Esophagus squamous epithelium (tissue), 5 donors: ENCODE measurements at places on chromosomes 7 and 10.
A peak's percentile ranks its signal among the peaks of the same experiment; 100 is the strongest.

DNA sequence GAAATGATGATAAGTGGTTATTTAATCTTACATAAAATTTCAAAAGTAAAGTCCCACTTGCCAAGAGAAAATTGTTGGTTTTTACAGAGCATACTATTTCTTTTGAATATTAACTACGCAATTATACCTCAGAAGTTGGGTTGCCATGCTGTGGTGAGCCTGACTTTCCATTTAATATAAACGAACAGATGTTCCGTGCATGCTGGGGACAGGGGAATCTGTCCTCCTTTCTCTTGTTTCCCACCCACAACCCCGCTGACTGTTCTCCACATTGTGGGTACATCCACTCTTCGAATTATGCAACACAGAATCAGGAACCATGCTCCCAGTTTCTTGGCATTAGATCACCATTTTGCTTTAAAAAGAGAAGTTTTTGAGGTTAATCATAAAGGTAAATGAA lies 29.2 kb upstream of the RTKN2 start:
- H3K36me3 ChIP-seq: no peaks in the 10 kb centered on the region
- H3K4me1 ChIP-seq: no peaks in the 10 kb centered on the region
- no peak overlapping the region for H3K27ac ChIP-seq
- no peaks in the 10 kb centered on the region for H3K27me3 ChIP-seq

DNA sequence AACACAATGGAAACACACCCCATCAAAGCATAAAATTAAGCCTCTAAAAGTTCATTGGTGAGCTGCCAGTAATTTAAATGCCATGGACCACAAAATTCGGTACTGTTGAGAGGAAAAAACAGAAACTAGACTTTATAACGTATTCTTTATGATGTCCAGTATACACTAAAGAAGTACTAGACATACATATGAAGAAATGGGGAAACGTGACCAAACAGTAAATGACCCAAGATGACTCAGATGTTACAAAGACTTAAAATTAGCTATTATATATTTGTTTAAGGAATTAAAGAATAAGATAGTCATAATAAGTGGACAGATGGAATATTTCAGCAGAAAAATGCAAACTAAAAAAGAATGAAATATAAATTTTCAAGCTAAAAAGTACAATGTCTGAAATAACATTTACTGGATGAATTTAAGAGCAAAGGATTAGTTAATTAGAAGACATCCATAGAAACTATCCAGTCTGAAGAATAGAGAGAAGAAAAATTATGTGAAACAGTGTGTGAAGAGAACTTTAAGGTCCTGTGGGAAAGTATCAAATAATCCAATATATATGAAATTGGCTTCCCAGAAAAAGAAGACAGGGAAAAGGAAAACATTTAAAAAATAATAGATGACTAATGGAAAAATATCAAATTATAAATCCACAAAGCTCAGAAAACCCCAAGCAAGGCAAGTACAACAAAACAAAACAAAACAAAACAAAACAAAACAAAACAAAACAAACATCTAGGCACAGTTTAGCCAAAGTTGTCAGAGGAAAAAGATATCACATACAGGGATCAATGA lies 69.4 kb downstream of the SAMD9 start:
- H3K27me3 ChIP-seq: no peaks in the 10 kb centered on the region
- H3K27ac ChIP-seq: no peak overlapping the region
- DNase-seq: no peak
- H3K4me1 ChIP-seq: peaks cover 4% of the 10 kb centered on the region

GRCh38 chr7:133331861-133332260 lies 79.0 kb downstream of the EXOC4 start:
- H3K4me1 ChIP-seq: no peaks in the 10 kb centered on the region
- no peak for DNase-seq
- H3K27me3 ChIP-seq: no peaks in the 10 kb centered on the region
- H3K36me3 ChIP-seq: no peaks in the 10 kb centered on the region
- H3K27ac ChIP-seq: no peak overlapping the region

DNA sequence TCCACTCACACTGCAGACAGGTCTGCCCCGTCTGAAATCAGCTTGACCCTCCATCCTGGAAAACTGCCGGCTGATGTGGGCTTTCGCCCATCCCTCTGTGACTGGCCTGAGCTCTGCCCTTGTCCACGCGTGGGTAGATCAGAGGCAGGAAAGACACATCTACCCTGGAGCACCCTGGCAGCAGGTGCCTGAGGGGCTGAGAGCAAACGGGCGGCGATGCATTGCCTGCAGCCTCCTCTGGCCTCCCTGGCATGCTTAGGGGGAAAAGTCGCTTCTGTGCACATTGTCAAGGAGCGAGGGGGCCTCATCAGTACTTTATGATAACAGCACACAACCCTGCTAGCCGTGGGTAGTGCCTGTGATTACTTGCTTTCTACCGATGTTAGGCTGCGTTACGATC lies 109.4 kb downstream of the ADARB2 start:
- no peak overlapping the region for H3K27ac ChIP-seq
- no peaks in the 10 kb centered on the region for H3K4me1 ChIP-seq
- no peaks in the 10 kb centered on the region for H3K36me3 ChIP-seq
- H3K27me3 ChIP-seq: no peaks in the 10 kb centered on the region
- no peak for DNase-seq

DNA sequence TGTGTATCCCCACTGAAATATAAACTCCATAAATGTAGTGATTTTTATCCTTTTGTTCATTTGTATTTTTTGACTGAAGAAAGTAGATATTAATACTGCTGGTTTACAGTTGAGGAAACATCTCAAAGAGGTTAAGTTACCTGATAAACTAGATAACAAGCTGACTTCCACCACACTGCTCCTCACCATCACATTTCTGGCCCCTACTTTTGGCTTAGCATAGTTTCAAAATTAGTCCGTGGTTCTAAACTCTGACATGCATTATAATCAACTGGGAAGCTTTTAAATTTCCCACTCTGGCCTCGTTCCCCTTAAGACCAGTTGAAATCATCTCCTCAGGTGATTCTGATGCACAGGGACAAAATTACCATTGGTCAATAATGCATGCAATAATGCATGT lies 43.5 kb downstream of the ANKIB1 start:
- peaks cover 7% of the 10 kb centered on the region for H3K4me1 ChIP-seq
- no peak overlapping the region for H3K27ac ChIP-seq
- no peak for DNase-seq
- no peaks in the 10 kb centered on the region for H3K36me3 ChIP-seq

GRCh38 chr10:59517341-59517899 lies 155.1 kb upstream of the FAM13C start:
- no peaks in the 10 kb centered on the region for H3K4me1 ChIP-seq
- no peak overlapping the region for H3K4me3 ChIP-seq

GRCh38 chr7:36070230-36070629 lies 82.8 kb upstream of the EEPD1 start:
- H3K27me3 ChIP-seq: no peaks in the 10 kb centered on the region
- no peak for DNase-seq
- H3K4me1 ChIP-seq: peaks cover 8% of the 10 kb centered on the region
- no peak overlapping the region for H3K4me3 ChIP-seq

DNA sequence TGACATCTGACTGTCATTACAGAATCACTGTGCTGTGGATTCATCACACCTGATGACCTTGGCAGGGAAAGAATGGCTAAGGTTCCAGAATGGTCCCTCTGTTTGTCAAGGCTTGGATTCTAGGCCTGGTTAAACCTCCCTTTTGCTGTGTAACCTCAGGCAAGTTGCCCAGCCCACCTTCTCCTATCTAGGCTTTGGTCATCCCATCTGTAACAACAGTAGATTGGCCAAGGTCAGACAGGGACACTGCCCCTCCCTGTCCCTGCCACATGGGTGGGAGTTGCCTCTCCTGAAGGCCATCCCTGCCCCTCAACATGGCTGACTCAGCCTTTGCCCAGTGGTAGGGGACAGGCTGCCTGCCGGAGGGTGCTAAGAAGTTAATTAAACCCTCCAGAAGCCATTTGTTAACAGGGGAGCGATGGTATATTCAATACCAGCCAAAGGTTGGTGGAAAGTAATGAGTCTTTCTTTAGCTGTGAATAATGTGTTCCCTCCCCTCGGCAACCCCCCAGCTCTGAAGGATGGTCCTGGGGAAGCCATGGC lies 149.8 kb upstream of the PCBD1 start:
- no peak overlapping the region for H3K4me3 ChIP-seq
- H3K36me3 ChIP-seq: no peaks in the 10 kb centered on the region
- no peaks in the 10 kb centered on the region for H3K27me3 ChIP-seq
- H3K27ac ChIP-seq: no peak overlapping the region

- no peak overlapping the region for H3K4me3 ChIP-seq
- H3K4me1 ChIP-seq: peaks cover 29% of the 10 kb centered on the region
- H3K27ac ChIP-seq: no peak overlapping the region
- H3K36me3 ChIP-seq: no peaks in the 10 kb centered on the region
Measured at GRCh38 chr7:128904381-128905197, 5.9 kb downstream of the KCP start.

DNA sequence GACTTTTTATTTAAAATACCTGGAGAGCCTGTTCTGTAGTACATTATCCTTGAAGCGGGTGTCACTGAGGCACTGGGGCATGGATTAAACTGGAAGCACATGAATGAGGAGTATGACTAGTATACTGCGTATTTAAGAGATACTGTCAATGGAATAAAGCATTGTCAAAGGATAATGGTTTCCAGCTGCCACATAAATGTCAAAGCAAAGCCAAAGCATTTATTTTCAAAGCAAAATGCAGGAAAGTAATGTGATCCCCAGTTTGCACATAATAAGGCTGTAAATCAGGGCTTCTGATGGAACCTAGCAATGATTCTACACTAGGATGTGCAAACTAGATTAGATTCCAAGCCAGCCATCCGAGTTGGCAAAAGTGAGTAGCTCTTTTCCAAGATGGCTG lies 240.1 kb downstream of the POU6F2 start:
- H3K27me3 ChIP-seq: no peaks in the 10 kb centered on the region
- H3K36me3 ChIP-seq: no peaks in the 10 kb centered on the region
- no peak for DNase-seq
- H3K4me3 ChIP-seq: no peak overlapping the region
- H3K4me1 ChIP-seq: no peaks in the 10 kb centered on the region
- H3K27ac ChIP-seq: no peak overlapping the region

- no peak overlapping the region for H3K27ac ChIP-seq
- H3K4me3 ChIP-seq: no peak overlapping the region
- no peaks in the 10 kb centered on the region for H3K36me3 ChIP-seq
- peaks cover 9% of the 10 kb centered on the region for H3K4me1 ChIP-seq
Measured at GRCh38 chr10:44862006-44862751, 49.0 kb upstream of the TMEM72 start.

DNA sequence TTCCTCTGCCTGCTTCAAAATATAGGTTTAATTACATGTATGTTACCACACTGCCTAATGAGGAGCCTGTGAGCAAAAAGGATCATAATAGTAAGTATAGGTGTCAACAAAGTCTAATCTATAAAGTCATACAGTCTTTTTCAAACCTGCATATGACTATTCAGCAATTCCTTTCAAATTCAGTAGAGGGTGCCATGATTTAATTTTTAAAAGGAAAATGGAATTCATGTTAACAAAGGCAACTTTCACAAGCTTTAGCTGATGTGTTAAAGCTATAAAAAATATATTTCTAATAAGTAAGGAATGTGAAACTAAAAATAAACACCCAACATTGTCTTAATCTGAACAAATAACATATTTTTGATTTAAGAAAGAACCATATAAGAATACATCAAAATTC lies 52.1 kb downstream of the MPP7 start:
- H3K27me3 ChIP-seq: no peaks in the 10 kb centered on the region
- peak overlapping the region; percentile 52 for H3K27ac ChIP-seq
- peaks cover 64% of the 10 kb centered on the region for H3K4me1 ChIP-seq
- H3K4me3 ChIP-seq: no peak overlapping the region

- no peaks in the 10 kb centered on the region for H3K36me3 ChIP-seq
- DNase-seq: no peak
- H3K4me1 ChIP-seq: peaks cover 8% of the 10 kb centered on the region
- H3K4me3 ChIP-seq: no peak overlapping the region
- no peaks in the 10 kb centered on the region for H3K27me3 ChIP-seq
Measured at GRCh38 chr10:22442063-22442462, 96.8 kb downstream of the SPAG6 start.

DNA sequence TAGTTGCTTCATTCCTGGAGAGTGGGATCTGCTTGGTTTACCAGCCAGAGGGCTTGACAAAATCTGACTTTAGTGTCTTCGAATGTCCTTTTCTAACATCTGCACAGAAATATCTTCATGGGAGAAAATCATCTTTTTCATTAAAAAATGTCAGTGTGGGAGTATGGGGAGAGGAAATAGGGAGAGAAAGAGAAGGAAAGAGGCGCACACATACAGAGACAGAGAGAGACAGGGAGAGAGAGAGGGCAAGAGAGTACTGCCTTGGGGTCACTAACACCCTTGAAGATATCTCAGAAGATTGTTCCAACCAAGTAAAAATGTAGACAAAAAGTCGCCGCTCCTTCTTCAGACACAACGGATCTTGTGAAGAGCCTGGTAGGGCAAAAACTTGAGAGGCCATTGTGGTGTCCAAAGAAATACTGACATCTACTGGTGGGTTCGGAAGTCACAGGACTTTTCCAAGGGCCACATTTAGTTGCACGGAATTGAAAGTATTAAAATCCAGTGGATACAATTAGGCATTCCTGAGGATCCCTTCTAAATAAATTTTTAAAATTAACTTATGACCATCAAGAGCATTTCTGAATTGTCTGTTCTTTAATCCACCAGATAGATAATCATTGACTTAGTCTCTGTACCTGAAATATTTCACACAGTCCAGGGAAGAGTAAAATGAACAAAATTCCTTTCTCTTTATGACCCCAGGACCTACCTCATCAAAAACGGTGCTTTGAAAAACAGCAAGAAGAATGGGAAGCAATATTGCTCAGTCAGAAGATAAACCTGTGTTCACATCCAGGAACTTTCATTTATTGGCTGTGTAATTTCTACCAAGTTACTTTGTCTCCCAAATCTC lies 29.7 kb downstream of the VIM start:
- H3K4me1 ChIP-seq: no peaks in the 10 kb centered on the region
- H3K27me3 ChIP-seq: no peaks in the 10 kb centered on the region
- H3K4me3 ChIP-seq: no peak overlapping the region
- H3K36me3 ChIP-seq: no peaks in the 10 kb centered on the region

DNA sequence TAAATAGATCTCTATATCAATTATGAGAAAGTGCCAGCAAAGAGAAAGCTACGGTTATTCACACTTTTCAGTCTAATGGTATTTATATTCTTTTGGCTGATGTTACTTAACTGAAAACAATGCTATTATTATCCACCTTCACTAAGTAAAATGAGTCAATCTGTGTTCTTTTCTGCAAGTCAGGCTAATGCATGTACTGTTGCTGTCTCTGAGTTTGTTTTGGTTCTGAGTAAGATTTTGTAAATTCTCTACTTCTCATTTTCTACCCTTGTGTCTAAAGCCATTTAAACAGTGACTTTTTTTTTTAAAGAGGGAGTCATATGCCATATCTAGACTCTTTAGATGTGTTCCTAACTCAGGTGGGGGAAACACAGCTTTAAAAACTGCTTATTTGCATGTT lies 7.5 kb downstream of the VWC2 start:
- no peak overlapping the region for H3K4me3 ChIP-seq
- H3K36me3 ChIP-seq: no peaks in the 10 kb centered on the region
- peaks cover 3% of the 10 kb centered on the region for H3K4me1 ChIP-seq
- H3K27me3 ChIP-seq: no peaks in the 10 kb centered on the region

- no peaks in the 10 kb centered on the region for H3K36me3 ChIP-seq
- no peak overlapping the region for H3K27ac ChIP-seq
- no peak overlapping the region for H3K4me3 ChIP-seq
- peaks cover 7% of the 10 kb centered on the region for H3K4me1 ChIP-seq
- no peak for DNase-seq
Measured at GRCh38 chr10:24871011-24871935, 81.1 kb downstream of the PRTFDC1 start.
